ENCODE measurements at places on chromosomes 11 and 22. TPM values are rescaled to one million over a fixed set of nuclear protein-coding genes. Genes with fewer than 3 reads are reported as not detected.
A peak's percentile ranks its signal among the peaks of the same experiment; 100 is the strongest.

FZD4 gene
- 22.6 TPM for total RNA-seq

- no peaks in the 10 kb centered on the region for H3K27me3 ChIP-seq
- no peak overlapping the region for H3K27ac ChIP-seq
- no peak overlapping the region for H3K4me3 ChIP-seq
Observed at GRCh38 chr11:2089536-2090165, 49.5 kb downstream of the IGF2 start.

DNA sequence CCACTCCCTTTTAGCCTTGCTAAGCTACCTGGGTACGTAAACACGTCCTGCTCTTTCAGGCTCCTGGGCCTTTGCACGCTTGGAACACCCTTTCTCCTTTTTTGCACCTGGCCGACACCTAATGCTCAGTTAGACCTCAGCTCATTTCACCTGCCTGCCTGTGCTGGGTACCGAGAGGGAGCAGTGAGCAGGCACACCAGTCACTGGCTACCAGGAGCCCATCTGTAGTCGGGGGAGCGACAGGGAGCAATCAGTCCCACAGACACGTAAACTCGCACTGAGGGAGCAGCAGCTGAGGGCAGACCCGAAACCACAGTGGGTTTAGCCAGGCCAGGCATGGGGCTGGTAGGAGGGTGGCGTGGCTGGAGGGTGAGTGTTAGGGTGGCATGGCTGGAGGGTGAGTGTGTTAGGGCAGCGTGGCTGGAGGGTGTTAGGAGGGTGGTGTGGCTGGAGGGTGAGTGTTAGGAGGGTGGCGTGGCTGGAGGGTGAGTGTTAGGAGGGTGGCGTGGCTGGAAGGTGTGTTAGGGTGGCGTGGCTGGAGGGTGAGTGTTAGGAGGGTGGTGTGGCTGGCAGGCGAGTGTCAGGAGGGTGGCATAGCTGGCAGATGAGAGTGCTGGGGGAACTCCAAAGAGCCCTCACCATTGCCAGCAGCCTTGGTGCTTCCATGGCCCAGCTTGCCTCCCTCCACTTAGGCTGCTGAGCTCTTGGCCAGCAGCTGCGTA, 6.4 kb upstream of the GTSE1 start:
- H3K4me1 ChIP-seq: peaks cover 36% of the 10 kb centered on the region
- H3K36me3 ChIP-seq: peaks cover 48% of the 10 kb centered on the region

DNA sequence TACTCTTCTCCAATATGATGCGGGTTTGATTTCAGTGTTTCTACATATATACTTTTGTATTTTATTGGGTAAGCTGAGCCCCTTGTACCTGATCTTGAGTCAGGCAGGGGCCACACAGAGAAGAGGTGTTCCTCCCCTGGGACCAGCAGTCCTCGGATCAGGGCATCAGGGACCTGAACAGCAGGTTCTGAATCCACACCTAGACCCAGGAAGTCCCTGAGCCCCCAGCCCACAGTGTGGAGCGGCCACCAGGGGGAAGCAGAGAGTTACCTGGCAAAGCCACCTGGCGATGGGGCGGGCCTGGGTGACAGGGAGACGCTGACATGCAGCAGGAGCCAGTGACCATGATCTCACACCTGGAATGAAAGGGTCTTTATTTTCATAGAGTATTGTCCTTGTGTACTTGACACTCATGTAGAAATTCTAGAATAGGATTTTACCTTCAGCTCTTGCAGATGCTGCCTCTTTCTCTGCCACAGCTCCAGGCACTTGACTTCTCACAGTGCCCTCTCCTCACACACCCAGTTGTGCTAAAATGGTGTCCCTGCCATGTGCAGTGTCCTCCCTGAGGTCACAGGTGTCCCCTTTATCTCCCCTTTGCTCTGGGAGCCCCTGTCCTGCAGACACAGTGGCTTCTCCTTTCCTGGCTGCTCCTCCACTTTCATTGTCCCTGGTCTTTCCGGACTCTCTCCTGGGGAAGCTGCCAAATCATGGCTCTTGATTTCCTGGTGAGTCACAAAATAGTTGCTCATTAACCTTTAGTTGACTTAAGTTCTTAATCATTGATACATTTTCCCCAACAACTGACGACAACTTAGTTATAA, 48.5 kb downstream of the GGTLC2 start:
- H3K27me3 ChIP-seq: no peaks in the 10 kb centered on the region
- H3K4me1 ChIP-seq: no peaks in the 10 kb centered on the region
- DNase-seq: no peak
- H3K27ac ChIP-seq: no peak overlapping the region
- no peak overlapping the region for H3K4me3 ChIP-seq
- H3K36me3 ChIP-seq: no peaks in the 10 kb centered on the region

GRCh38 chr22:38303974-38304373, 13.3 kb downstream of the CSNK1E start:
- DNase-seq: no peak
- peaks cover 69% of the 10 kb centered on the region for H3K4me1 ChIP-seq
- H3K4me3 ChIP-seq: no peak overlapping the region
- H3K36me3 ChIP-seq: peaks cover 47% of the 10 kb centered on the region

GRCh38 chr11:102064316-102064715, 17.1 kb downstream of the CFAP300 start:
- no peaks in the 10 kb centered on the region for H3K27me3 ChIP-seq
- no peaks in the 10 kb centered on the region for H3K4me1 ChIP-seq
- H3K36me3 ChIP-seq: no peaks in the 10 kb centered on the region
- H3K4me3 ChIP-seq: no peak overlapping the region
- no peak overlapping the region for H3K27ac ChIP-seq

GRCh38 chr11:70742553-70743291, 344.4 kb downstream of the CTTN start:
- no peaks in the 10 kb centered on the region for H3K36me3 ChIP-seq
- H3K4me3 ChIP-seq: no peak overlapping the region
- H3K4me1 ChIP-seq: no peaks in the 10 kb centered on the region
- no peak for DNase-seq
- no peaks in the 10 kb centered on the region for H3K27me3 ChIP-seq

SLC7A4 gene
- total RNA-seq: 1.9 TPM

RIN1 gene
- 5.9 TPM for total RNA-seq

DNA sequence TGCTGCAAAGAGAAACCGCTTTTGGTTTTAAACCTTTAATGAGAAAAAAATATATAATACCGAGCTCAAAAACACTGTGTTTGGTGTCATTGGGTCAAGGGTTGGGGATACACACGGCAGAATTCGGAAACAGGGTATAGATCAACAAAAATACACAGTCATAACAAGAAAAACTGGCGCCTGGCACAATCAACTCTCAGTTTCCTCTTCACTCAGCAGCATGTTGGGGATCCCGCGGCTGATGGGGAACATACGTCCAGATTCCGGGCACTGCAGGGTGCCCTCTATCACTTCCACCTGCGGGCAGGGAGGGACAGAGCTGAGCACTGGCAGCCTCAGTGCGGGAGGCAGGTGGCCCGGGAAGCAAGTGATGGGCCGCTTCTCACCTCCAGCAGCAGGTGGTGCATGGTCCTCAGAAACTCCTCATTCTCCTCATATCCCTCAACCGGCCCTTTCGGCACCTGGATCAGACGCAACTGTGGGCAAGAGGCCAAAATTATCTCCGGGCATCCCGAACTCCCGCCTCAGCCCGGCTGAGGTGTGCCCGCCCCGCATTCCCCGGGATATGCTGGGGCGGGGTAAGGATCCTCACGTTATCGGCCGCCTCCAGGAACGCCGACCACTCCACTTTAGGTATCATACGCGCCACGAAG, 561 bp downstream of the TRMT112 start:
- peak overlapping the region; percentile 86 for H3K4me3 ChIP-seq
- no peak for DNase-seq

DNA sequence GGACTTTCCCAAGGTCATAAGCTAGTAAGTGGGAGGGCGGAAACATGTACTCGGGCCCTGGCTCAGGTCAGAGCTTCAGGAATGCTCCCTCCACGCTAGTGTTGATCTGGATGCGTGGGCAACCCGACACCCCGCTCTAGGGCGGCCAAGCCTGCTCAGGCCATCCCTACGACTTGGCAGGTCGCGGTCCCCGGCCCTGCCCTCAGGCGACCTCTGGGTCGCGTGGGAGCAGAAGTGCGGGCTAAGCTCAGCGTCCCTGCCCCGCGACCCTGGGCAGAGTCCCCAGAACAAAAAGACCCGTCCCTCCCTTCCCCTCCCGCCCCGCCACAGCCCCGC, 781 bp upstream of the TEF start:
- peaks cover 38% of the 10 kb centered on the region for H3K4me1 ChIP-seq
- DNase-seq: peak; percentile 89
- H3K27me3 ChIP-seq: no peaks in the 10 kb centered on the region
- peak overlapping the region; percentile 92 for H3K4me3 ChIP-seq
- H3K27ac ChIP-seq: peak overlapping the region; percentile 99
- no peaks in the 10 kb centered on the region for H3K36me3 ChIP-seq

- no peaks in the 10 kb centered on the region for H3K4me1 ChIP-seq
- no peak overlapping the region for H3K27ac ChIP-seq
- H3K36me3 ChIP-seq: peaks cover 44% of the 10 kb centered on the region
- H3K27me3 ChIP-seq: no peaks in the 10 kb centered on the region
- no peak overlapping the region for H3K4me3 ChIP-seq
Observed at GRCh38 chr22:33314316-33314715, 256.1 kb upstream of the SYN3 start.

GRCh38 chr11:112408517-112408916, 147.9 kb upstream of the PLET1 start:
- H3K36me3 ChIP-seq: no peaks in the 10 kb centered on the region
- no peak overlapping the region for H3K4me3 ChIP-seq
- H3K27ac ChIP-seq: no peak overlapping the region
- DNase-seq: no peak
- H3K27me3 ChIP-seq: no peaks in the 10 kb centered on the region

HSPB2 gene
- 13.0 TPM for total RNA-seq

DNA sequence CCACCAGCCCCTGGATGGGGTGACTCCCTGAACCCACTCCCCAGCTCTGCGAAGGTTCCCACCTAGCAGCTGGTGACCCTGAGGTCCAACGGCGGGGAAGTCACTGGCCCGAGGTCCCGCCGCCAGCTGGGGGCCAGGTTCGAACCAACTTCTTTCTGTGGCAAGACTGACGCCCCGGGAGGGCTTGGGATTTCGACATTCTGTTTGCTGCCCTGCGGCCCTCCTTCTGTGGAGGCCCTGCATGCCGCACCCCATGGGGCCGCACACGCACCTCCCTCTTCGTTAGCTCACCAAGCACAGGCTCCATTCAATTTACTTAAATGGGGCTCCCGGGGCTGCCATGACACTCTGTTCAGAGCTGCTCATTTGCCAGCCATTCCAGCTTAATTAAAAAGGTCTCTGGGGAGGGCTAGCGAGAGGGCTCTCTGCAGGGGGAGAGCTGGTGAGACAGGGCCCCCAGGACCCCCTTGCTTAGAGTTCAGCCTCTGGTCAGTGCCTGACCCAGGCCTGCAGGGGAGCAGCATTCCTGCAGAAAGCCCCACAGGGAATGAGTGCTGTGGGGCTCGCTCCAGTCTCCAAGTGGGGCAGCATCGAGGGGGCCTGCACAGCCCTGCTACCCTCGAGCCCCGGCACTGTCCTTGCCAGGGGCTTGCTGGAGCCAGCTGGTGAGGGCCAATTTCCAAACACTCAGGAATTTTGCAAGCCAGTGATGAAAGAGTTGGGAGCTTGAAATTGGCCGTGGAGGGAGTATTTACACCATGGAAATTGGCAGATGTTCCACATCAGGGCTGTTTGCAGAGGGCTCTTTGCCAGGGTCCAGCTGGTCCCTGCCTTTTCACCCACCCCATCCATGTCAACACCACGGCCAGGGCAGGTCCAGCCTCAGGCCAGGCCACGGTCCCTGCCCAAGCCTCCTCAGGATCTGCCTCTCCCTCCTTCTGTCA, 80.8 kb downstream of the CACNA1I start:
- H3K27me3 ChIP-seq: no peaks in the 10 kb centered on the region
- no peaks in the 10 kb centered on the region for H3K4me1 ChIP-seq
- no peak overlapping the region for H3K4me3 ChIP-seq
- no peak overlapping the region for H3K27ac ChIP-seq
- DNase-seq: no peak

DNA sequence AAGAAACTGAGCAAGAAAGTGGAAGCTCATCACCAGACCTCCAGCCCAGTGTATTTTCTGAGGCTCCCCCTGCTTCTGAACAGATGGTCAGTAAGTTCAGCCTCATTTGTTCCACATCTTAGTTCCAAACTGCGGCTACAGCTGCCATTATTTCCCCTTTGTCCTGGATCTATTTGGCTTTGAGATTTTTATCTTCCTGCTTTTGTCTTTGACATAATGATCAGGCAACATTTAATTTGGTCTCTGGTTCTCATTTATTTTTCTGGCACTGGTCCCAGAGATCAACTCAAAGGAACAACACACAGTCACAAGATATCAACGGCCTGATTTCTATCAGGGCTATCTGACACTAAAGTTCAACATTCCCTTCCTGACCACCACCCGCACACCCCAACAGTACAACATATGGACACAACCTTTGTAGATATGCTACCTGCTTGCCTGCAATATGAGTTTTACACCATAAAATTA, 137.5 kb downstream of the FAM76B start:
- H3K4me1 ChIP-seq: no peaks in the 10 kb centered on the region
- H3K27ac ChIP-seq: no peak overlapping the region
- no peak for DNase-seq
- H3K36me3 ChIP-seq: no peaks in the 10 kb centered on the region
- H3K27me3 ChIP-seq: no peaks in the 10 kb centered on the region
- no peak overlapping the region for H3K4me3 ChIP-seq

REXO2 gene
- 144 TPM for total RNA-seq

- no peaks in the 10 kb centered on the region for H3K27me3 ChIP-seq
- H3K27ac ChIP-seq: no peak overlapping the region
- H3K4me3 ChIP-seq: no peak overlapping the region
Observed at GRCh38 chr22:38142606-38143005, 32.1 kb upstream of the BAIAP2L2 start.

CALCA gene
- total RNA-seq: not detected

SORL1 gene
- 6.4 TPM for total RNA-seq

GRCh38 chr11:117916956-117917355, 12.2 kb downstream of the TMPRSS13 start:
- H3K36me3 ChIP-seq: no peaks in the 10 kb centered on the region
- H3K4me3 ChIP-seq: no peak overlapping the region
- no peak overlapping the region for H3K27ac ChIP-seq
- H3K27me3 ChIP-seq: no peaks in the 10 kb centered on the region
- no peaks in the 10 kb centered on the region for H3K4me1 ChIP-seq

UBE2L6 gene
- 8.1 TPM for total RNA-seq

- H3K36me3 ChIP-seq: no peaks in the 10 kb centered on the region
- no peak for DNase-seq
- H3K4me3 ChIP-seq: no peak overlapping the region
- no peak overlapping the region for H3K27ac ChIP-seq
- H3K4me1 ChIP-seq: peaks cover 50% of the 10 kb centered on the region
- H3K27me3 ChIP-seq: no peaks in the 10 kb centered on the region
Observed at GRCh38 chr22:29885610-29886009, 2.6 kb downstream of the MTMR3 start.

BACE1 gene
- 20.3 TPM for total RNA-seq

- H3K4me1 ChIP-seq: no peaks in the 10 kb centered on the region
- no peaks in the 10 kb centered on the region for H3K36me3 ChIP-seq
- no peak overlapping the region for H3K27ac ChIP-seq
- H3K27me3 ChIP-seq: no peaks in the 10 kb centered on the region
- DNase-seq: no peak
Observed at GRCh38 chr11:26018336-26018735, 313.6 kb upstream of the ANO3 start.

- H3K4me3 ChIP-seq: no peak overlapping the region
- H3K36me3 ChIP-seq: no peaks in the 10 kb centered on the region
- H3K4me1 ChIP-seq: peaks cover 72% of the 10 kb centered on the region
- peak overlapping the region; percentile 60 for H3K27ac ChIP-seq
Observed at GRCh38 chr22:46598737-46599424, 21.3 kb upstream of the GRAMD4 start.

ROBO4 gene
- 16.2 TPM for total RNA-seq

KDELR3 gene
- total RNA-seq: 9.2 TPM

All from right atrium auricular region (tissue), 2 donors.